ENCODE measurements at places on chromosomes 4 and X.

GRCh38 chr4:57588557-57588956 lies 478.4 kb upstream of the IGFBP7 start:
- DNase-seq = no peak

- peak; percentile 81 for DNase-seq
These were observed 16.3 kb downstream of the CD99 start for GRCh38 chrX:2707334-2707760.

DNA sequence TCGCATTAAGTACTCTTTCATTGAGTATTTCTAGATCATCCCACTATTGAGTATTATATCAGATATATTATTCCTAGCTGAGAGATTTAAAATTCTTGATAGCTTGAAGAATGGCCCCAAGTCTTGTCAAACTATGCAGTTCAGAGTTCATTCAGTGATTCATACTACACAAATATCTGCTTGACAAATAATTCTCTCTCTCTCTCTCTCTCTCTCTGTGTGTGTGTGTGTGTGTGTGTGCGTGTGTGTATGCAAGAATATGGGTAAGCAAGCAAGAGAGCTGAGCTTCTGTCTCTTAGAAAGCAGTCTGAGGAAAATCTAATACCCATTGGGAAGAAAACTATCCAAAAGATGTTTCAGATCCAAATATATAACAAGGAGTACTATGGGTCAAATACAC lies 142.0 kb downstream of the SLC10A7 start:
- no peak for DNase-seq

DNA sequence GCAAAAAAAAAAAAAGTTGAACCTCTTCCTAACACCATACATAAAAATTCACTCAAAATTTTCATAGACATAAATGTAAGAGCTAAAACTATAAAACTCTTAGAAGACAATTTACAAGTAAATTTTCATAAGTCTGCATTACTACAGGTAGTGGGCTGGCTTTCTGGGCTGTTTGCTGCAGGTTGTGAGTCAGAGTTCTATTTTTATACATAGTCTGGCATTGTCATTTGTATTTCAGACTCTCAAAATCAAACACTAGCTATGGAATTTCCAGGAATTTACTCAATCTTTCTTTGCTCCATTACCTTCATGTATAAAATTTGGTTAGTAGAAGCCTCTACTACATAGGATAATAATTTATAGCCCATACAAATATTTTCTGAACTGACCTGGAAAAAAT lies 227.2 kb downstream of the COX18 start:
- DNase-seq = no peak

DNA sequence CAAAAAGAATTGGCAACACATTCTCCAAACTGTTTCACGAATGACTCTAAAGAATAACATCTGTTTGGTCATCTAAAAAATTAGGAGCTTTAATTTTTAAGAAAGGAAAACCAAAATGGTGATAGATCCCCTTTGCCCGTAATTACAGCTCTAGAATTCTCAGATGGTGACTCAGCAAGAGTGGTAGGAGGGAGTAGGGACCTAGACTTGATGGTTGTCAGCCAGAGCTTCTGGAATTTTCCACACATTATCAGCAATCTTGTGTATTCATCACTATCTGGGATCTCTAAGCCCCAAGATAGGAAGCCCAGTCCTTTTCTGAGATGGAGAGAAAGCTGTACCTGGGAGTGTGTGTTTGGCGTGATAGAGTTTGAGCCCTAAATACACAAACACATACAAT lies 103.9 kb upstream of the RAB40AL start:
- DNase-seq = no peak

DNA sequence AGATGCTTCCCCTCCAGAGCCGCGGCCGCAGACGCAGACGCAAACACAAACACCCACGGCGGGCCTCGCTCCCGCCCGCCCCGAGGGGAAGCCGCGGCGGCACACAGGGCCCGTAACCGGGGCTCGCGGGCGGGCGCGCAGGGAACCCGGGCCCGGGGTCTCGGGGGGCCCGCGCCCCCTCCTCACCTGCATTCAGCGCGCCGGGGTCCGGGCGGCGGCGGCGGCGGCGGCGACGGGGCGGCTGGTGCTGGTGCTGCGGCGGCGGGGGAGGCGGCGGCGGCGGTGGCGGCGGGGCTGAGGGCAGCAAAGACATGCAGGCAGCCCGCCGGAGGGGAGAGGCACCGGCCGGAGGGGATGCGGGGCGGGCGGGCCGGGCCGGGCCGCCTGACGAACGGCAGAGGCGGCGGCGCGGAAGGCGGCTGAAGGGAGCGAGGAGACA lies 255 bp upstream of the CNOT6L start:
- peak; percentile 23 for DNase-seq

GRCh38 chr4:153782581-153782980 lies 6.3 kb downstream of the SFRP2 start:
- DNase-seq = no peak

- no peak for DNase-seq
These were observed 43.9 kb upstream of the GC start for GRCh38 chr4:71827826-71828225.

GRCh38 chr4:55312489-55313101 lies 33.4 kb upstream of the SRD5A3 start:
- peak; percentile 15 for DNase-seq

DNA sequence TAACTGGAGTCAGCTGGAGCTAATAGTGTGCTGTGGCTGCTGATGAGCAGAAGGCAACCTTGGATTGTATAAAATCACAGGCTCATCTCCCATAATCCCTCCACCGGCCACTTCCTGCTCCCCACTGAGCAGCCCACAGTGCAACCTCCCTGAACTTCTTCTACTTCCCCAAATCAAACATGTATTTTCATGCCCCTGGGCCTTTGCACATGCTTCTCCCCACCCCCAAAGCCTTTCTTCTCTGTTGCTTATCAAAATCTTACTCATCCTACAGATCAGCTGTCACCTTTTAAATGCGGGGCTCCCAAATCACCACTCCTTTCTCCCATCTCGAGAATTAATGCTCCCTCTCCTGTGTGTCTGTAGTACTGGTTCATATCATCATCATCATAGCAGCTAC lies 35.8 kb downstream of the RHOH start:
- no peak for DNase-seq

GRCh38 chr4:174559894-174560293 lies 37.6 kb upstream of the HPGD start:
- no peak for DNase-seq

GRCh38 chrX:68146054-68146453 lies 287.2 kb downstream of the OPHN1 start:
- no peak for DNase-seq

- no peak for DNase-seq
These were observed 79.2 kb upstream of the TET2 start for GRCh38 chr4:105067431-105067830.

GRCh38 chr4:87100168-87100567 lies 120.2 kb downstream of the KLHL8 start:
- no peak for DNase-seq

DNA sequence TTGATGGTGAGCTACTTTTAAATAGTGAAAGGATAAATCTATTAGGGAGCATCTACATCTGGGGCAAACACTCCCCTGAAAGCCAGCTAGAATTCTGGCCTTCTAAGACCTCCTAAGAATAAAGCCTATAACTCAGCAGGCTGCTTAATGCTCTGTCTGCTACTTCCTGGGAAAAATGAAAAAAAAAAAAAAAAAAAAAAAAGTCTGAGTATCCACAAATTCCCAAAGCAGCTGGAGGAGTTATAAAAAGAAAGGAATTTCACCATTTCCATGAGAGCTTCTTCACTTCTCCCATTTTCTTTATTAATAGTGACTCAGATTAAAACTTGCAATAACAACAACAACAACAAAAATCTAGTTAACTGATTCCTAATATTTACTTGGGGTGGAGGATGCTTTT lies 511.2 kb downstream of the INPP4B start:
- DNase-seq = no peak

- DNase-seq = no peak
These were observed 43.7 kb downstream of the MAGEB16 start for GRCh38 chrX:35841872-35842271.

GRCh38 chr4:90857081-90857820 lies 730.1 kb downstream of the CCSER1 start:
- no peak for DNase-seq

DNA sequence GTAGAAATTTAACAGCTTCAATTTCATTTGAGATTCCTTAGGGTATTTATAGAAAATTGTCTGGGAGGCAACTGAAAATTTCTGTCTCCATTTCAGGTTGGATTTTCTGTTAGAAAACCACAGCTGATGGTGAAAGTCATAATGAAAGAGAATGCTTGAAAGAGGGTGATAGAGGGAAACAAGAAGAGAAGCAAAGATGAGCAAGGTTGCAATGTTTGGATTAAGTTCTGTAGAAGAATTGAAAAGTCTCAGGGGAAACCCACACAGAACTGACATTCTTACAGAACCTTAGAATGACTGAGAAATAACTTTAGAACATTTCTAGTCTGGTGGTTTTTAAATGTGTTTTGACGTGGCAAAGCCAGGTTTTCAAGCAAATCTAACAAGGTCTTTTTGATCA lies 14.7 kb downstream of the GBA3 start:
- DNase-seq = no peak

DNA sequence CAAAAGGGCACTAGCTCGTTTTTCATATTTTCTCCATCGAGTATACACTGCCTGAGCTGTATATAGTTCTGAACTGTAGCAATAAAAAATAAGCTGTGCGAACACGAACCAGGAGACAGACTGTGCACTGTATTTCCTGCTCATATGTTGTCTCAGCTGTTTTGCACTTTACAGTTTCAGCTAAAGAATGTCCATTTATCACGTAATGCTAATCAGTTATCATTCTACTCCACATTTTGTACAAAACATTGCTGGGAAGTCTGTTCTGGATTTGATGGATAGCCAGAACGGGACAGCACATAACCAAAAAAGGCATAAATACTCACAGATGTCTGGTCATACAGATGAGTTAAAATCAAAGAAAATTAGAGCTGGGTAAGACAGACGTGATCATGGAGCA lies 315.5 kb upstream of the ADGRL3 start:
- no peak for DNase-seq

DNA sequence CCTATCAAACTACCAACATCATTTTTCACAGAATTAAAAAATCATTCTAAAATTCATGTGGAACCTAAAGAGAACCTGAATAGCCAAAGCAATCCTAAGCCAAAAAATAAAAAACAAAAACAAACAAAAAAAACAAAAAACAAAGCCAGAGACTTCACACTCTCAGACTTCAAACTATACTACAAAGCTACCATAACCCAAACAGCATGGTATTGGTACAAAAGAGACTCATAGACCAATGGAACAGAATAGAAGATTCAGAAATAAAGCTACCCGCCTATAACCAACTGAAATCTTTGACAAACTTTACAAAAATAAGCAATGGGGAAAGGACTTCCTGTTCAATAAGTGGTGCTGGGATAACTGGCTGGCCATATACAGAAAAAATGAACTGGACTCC lies 152.3 kb upstream of the SMIM31 start:
- DNase-seq = no peak

DNA sequence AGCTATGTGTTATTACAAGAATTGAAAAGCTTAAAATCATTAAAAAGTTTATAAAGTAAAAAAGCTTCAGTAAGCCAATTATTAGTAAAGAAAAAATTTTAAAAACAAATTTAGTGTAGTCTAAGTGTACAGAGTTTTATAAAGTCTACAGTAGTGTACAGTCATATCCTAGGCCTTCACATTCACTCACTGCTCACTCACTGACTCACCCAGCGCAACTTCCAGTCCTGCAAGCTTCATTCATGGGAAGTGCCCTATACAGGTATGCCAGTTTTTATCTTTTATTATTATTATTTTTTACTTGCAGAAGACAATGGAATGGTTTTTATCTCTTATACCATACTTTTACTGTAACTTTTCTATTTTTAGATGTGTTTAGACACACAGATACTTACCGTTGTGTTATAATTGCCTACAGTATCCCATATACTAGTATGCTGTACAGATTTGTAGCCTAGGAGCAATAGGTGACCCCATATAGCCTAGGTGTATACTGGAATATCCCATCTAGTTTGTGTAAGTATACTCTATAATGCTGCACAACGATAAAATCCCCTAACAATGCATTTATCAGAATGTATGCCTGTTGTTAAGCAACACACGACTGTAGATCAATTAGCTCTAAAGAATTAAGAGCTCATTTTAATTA lies 230.7 kb downstream of the DCLK2 start:
- no peak for DNase-seq

- DNase-seq = no peak
These were observed 49.8 kb downstream of the SMPX start for GRCh38 chrX:21708116-21708515.

Data from stimulated activated CD4-positive, alpha-beta T cell treated with anti-CD3 and anti-CD28 coated beads, Interleukin-1b, Interleukin-23, amount 100 ng/mL, for 48 hours (primary cell).